ENCODE measurements at places on chromosomes 7 and 10.
A peak's percentile ranks its signal among the peaks of the same experiment; 100 is the strongest.

- peak; percentile 19 for DNase-seq
Measured at GRCh38 chr10:104328896-104329710, 9.2 kb downstream of the ITPRIP start.

- no peak for DNase-seq
Measured at GRCh38 chr7:139753693-139754111, 24.1 kb downstream of the HIPK2 start.

- DNase-seq = no peak
Measured at GRCh38 chr10:124997771-124998623, 56.1 kb downstream of the ZRANB1 start.

GRCh38 chr7:69962186-69963065 lies 364.2 kb downstream of the AUTS2 start:
- peak; percentile 80 for DNase-seq

DNA sequence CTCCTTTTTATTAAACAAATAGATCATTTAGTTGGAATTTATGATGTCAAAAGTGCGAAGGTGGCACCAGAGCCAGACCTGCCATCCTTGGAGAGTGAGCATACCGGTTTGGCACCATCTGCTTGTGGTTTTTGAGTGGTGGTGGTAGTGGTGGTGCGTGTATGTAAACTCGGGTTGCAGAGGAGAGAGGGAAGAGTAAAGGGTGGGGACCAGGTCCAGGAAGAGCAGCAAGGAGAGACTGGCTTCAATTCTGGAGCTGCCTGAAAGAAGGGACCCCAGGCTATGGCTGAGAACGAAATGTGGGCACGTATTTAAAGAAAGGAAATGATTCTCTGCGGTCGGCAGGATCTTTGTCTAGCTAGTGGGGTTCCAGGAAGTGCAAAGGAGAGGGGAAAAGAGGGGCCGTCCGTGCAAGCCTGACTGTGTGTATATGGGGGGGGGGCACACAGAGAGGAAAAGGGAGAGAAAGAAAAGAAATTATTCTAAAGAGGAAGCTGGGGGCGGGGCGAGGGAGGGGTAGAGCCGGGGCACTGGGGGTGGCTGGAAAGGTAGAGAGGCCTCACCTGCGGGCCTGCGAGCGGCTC lies 448 bp upstream of the GOLGA7B start:
- DNase-seq = peak; percentile 77

DNA sequence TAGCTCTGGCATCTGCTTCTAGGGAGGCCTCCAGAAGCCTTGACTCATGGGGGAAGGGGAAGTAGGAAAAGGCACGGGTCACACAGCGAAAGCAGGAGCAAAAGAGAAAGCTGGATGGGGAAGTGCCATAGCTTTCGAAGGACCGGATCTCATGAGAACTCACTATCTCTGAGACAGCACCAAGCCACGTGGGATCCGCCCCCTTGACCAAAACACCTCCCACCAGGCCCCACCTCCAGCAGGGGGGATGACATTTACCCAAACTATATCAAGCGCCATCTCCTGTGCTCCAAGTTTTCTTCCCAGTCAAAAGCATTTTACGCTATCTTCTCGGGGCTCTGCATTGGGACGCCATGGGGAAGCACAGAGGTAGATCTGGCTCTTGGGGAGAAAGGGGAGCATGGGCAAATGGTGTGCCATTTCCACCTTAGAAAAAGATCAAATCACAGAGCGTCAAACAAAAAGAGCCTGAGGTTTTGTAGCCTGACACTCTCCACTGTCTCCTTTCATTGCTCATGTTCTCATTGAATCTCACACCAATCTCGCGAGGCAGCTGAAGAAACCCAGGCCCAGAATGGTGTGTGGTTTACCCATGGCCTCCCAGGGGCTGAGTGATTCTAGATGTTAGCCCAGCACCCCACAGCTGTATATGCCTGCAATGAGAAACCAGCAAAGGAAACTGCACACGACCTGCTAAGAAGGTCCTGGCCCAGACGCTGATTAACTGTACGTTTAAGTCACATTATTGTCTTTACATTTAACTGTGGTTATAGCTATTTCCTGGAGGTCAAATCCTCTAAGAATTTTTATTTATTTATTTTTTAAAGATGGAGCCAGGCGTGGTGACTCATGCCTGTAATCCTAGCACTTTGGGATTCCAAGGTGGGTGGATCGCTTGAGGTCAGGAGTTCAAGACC lies 8.1 kb upstream of the OLAH start:
- DNase-seq = no peak

GRCh38 chr7:30521532-30521931 lies 16.9 kb upstream of the GGCT start:
- no peak for DNase-seq

DNA sequence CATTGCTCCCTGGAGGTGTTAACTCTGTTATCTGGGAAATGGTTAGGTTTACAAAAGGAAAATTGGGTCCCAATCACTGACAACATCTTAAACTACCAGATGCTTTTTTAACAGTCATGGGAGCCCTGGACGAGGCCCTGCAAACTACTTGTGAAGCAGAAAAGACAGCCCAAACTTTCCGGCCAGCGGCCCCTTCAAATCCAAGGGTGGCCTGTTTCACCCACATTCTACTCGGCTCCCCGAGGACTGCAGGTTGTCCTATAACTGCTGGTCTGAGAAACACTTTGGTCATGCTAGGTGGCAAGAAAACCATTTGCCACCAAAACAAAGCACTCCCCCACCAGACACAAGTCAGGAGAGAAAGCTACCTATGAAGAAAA lies 2.6 kb downstream of the TUBGCP2 start:
- no peak for DNase-seq

DNA sequence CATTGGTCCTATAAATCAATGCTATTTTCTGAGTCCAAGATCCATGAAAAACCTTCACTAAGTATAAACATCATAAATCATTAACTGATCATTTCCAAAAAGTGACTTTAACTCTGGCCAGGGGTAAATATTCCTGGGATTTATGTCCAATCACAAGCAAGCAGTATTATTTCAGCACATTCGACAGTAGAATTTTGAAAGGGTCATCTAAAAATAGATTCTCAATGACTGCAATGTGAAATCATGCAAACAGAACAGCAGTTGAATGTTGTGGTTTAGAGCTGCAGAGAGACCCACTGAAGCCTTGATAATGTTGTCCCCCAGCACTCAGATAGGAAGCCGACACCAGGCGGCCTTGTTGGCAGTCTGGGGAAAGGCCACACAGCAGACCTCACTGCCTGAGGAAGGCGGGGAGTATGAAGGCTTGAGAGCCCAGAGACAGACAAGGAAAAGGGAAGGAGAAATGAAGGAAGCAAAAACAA lies 38.1 kb downstream of the FAM107B start:
- no peak for DNase-seq

- DNase-seq = peak; percentile 82
Measured at GRCh38 chr10:14184841-14185315, 145.8 kb downstream of the FRMD4A start.

DNA sequence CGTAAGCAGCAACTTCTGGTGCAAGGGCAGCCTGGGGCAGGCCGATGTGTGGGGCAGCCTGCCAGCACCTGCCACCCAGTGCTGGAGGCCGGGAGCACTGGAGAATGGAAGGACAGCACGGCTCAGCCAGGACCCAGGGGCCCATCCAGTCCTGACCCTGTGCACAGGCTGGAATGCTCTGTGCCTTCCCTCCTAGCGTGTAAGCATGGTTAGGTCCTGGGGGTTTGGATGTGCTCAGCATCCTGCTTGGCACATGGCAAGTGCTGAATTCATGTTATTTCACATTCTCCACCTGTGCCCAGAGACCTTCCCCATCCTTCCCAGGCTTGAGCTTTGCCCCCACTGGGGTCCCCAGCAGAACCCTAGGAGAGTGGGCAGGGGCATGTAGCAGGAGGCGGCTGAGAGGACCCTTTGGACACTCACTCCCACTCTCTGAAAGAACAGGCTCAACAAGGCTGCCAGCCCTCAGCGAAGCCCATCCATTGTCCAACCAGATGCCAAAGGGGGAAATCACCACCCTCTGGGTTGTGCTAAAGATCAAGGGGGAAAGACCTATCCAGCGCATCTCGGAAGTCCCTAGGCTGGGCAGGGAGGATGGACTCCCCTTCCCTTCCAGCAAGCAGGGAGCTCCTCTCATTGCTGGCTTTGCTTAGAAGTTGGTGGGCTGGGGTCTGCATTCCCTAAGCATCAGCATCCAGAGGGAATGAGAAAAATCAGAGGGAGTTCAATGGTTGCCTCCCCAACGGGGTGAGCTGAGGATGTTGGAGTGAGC lies 29.7 kb downstream of the ANXA8 start:
- DNase-seq = no peak

DNA sequence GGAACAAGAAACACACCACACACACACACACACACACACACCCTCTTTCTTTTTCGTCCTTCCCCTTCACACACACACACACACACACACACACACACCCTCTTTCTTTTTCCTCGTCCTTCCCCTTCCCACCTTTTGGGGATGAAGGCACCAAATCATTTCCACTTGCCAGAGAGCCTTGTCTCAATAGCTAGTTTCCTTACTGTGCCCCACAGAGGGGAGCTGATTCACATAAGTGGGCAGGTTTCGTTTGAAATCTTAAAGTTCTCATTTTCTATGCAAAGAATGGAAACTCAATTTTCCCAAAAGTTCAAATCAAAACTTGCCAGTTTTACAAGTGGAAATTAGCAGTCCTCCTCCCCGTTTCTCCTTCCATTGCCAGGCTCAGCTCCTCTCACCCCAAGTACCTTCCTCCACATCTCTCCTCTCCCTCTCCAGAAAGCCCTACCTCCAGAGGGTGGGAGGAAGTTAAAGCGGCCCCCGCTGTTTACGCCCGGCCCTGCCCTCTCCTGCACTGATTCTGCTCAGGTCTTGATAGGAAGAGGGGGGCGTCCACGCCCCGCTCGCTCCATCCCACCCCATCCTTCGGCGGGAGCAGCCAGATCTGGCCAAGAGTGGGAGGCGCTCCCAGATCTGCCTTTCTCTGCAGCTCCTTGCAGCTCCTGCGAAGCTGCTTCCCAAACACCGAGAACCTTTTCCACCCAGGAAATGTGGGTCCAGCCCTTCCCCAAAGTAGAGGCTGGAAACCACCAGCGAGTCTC lies 1.3 kb downstream of the CTTNBP2 start:
- DNase-seq = no peak

GRCh38 chr7:116862951-116863670 lies 724 bp downstream of the CAPZA2 start:
- DNase-seq = peak; percentile 31

DNA sequence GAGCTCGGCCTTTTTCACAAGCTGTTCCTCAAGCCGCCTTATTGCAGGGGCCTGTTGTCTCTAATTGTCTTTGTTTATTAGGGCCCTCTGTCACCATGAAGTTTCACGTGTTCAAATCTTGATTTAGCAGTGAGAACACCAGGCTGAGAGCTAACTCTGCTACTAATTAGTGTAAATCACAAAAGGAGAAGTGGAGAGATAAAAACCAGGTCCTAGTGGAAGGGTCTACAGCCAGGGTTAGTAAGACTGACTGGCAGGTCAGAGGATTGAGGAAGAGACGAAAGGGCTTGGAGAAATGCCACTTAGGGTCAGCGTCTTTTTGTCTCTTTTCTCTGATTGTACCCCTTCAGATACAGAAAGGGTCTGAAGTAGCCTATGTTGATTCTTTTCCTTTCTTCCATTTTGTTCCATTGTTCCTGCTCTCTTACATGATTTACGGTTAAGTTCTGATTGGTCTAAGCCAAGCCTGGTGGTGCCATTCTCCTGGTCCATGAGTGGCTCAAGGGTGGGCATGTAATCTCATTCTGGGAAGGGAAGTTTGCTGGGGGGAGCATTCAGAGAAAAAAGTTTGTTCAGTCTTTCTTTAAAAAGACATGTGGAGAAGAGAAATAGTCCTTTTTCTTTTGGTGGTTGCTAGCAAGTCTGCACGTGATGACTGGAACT lies 21.3 kb downstream of the SSMEM1 start:
- no peak for DNase-seq

DNA sequence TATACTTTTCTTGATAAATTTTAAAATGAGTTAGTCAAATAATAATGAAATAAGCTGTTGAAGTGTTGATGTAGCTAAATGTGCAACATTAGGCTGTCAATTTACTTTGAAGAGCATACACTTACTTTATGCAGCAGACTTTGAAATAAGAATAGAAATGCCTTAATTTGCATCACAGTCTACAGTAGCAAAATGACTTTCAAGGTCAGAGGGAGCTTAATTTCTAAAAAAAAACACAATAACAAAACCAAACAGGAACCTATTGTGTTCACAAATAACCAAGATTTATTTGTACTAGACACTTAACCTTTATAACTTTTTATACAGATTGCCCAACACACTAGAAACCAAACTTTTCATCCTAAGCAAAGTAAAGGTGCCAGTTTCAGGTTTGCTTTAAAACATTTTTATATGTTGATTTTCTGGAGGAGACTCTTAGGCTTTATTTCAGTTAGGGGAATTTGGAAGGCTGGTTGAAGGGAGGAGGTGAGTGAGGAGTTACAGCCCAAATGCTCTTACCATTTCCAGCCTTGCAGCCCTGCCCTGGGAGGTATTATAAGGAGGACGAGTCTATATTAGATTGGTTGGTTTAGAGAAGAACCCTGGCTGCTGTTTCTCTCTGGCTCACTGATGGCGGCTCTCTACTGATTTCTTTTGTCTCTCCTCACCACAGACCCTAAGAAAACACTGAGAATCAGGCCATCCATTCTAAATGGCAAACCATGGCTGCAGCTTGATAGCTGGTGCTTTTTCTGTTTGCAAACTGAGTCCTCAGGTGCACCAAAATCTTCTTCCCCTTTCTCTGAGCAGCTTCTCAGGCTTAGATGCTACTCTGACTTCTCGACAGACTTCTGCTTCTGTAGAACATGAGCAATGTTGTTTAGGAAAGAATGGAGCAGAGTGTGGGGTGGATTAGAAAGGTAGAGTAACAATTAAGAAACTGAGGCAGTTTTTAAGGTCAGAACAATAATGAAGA lies 55.2 kb upstream of the RPA3 start:
- no peak for DNase-seq

DNA sequence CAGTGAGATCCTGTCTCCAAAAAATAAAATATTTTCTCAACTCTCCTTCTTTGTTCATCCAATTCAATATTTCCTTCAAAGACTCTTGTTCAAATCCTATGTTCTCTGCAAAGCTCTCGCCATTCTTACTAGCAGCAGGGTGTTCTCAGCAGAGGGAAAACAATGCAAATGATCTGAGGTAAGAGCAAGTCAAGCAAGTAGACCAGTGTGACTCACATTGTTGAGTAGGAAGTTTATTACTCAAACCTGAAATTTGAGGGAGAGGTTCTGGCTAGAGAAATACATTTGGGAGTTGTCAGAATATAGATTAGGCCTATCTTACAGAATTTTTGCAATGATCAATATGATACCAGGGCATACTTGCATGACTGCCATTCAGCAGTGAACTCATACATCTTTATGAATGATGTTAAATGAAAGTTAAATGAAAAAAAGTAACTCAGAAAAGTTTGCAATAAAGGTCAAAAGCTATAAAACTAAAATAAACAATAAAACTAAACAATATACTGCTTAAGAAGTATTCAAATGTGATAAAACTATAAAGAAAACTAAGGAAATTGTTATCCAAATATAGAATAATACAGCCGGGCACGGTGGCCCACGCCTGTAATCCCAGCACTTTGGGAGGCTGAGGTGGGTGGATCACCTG lies 5.8 kb downstream of the IDE start:
- DNase-seq = no peak
